KBM-7 (cell line): ENCODE measurements at places on chromosomes 2 and 18.
A peak's percentile ranks its signal among the peaks of the same experiment; 100 is the strongest.

GRCh38 chr2:231111987-231112386, 12.9 kb downstream of the HTR2B start:
- DNase-seq: no peak

- no peak for DNase-seq
Measured at GRCh38 chr18:44123743-44124142, 556.9 kb upstream of the SETBP1 start.

GRCh38 chr18:49015886-49016647, 65.3 kb upstream of the SMAD7 start:
- DNase-seq: peak; percentile 19

GRCh38 chr2:34104601-34105000, 505.5 kb upstream of the FAM98A start:
- DNase-seq: no peak

DNA sequence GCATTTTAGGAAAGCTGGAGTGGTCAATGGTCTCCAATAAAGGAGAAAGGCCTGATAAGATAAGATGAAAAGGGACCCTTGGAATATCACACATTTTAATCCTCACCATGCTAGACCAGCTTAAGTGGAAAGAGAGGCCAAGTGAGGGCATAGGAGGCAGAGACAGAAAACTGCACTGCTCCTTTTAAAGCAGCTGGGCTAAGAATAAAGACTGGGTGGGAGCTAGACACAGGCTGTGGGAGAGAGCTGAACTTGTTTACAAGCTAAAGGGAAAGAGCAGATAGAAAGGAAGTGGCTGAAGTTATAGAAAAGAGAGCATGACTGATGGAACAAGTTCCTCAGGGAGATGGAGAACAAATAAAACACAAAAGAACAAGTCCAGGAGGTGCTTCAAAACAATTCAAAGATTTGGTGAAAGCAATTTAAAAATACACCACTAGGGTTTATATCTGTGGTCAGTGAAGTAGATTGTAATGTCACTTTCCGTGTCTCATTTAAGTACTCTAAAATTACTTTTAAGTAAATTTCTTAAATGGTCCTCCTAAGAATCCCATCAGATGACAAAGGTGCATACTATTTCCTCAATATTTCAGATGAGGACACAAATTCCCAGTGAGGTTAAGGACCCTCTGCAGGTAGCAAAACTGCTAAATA, 7.5 kb downstream of the COL5A2 start:
- DNase-seq: no peak

- no peak for DNase-seq
Measured at GRCh38 chr2:231472816-231473215, 8.5 kb upstream of the NCL start.

DNA sequence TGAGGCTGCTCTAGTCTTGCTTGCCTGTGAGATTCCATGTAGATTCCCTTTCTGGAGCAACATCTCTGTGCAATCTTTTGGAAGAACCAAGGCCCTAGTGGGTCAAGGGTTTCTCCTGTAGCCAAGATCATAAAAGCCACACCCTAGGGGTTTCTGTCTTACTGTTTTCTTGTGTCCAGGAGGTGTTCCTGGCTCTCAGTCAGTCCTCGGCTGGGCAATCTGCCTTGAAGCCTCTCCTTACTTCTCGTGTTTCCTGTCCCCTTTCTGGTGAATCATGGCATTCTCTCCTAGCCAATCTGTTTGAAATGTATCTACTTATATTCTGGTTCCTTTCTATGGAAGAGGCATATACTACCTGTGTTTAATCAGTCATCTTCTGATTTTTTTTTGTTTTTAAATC, 484.8 kb upstream of the UBE2E3 start:
- DNase-seq: no peak

- DNase-seq: no peak
Measured at GRCh38 chr2:63446658-63447057, 141.6 kb downstream of the WDPCP start.

DNA sequence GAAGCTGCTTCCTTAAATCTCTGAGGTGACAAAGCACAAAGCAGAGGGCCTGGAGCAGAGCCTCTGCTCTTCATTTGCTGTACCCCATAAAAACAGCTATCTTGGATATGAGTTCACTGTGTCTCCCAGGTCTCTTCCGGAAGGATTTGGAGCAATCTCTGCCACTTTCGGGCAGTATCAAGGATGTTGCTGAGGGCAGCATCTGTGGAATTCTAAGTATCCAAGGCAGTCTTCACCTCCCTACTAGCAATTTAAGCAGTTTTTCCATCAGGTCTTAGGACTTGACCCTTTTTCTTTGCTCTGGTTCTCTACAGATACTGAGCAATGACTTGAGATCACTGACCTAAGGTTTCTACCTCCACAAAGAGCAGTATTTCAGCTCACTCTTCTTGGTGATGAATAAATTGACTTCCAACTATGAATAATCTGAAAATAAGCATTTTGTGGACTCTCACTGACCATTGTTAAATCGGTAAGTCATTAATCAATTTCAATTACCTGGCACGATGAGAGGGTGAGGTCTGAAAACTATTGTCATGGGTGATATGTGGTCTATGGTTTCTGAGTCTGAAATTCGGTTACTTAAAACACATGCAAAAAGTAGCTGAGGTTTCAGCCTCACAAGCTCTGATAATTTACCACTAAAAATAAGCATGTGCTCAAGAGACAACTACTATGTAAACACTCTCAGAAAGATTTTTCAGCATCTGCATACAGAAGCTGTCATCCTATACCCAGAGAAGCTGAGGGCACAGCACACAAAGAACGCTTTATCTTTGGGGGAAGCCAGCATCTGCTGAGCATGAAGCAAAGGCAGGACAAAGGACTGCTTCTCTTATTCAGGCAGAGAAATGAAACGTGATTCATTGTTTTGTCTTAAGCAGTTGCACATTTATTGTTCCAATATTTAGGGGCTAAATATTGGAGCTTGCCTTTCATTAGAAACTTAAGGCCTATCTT, 32.1 kb upstream of the SPATS2L start:
- DNase-seq: no peak

DNA sequence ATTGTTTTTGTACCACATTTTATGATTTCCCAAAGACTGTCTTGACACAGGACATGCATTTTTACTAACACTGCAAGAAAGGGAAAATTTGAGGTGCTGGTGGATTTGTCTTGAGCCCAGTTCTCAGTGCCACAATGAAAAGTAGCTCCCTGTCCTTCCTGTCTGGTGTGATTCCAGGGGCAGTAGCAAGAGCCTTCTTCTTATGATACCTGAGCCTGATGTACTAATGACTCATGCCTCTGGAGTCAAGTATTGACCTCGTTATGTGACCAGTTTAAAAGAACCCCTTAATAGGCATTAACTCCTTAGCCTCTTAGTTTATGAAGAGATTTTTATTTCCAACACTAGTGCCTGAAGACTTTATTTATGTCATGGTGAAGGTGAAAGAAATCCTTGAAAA, 728.6 kb downstream of the SLC4A3 start:
- DNase-seq: no peak

DNA sequence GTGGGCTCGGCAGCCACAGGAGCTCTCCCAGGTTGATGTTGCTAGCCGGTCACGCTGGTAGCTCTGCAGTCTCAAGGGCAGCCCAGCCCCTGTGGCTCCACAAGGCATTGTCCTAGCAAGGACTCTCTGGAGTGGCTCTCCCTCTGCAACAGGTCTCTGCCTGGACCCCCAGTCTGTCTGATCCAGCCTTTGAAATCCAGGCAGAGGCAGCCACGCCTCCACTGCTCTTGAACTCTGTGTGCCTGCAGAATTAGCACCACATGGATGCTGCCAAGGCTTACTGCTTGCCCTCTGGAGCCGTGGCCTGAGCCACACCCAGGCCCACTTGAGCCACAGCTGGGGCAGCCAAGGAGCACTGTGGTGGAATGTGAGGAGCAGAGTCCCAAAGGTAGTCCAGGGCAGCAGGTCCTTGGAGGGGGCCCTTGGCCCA, 43.0 kb upstream of the FAHD2A start:
- DNase-seq: no peak

- no peak for DNase-seq
Measured at GRCh38 chr2:43329637-43330036, 103.2 kb upstream of the ZFP36L2 start.

- no peak for DNase-seq
Measured at GRCh38 chr18:1039421-1039820, 134.8 kb downstream of the ADCYAP1 start.

DNA sequence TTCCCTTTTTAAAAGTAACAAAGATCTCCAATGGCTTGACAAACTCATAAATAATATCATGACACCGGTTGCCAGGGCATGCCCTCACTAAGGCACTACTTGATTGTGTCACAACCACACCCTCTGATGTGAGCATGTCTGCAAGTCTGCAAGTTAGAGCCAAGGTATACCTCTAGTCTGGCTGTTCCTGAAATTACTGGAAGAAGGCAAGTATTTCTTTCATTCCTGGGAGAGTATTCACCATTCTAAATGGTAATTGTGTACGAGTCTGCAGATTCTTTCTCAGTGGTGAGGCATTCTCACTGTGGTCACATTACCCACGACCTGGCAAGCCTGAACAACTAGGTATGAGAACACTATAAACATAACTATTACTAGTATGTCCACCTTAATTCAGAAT, 25.7 kb upstream of the RNU4ATAC start:
- DNase-seq: no peak

GRCh38 chr2:124121106-124121505, 96.0 kb downstream of the CNTNAP5 start:
- no peak for DNase-seq

DNA sequence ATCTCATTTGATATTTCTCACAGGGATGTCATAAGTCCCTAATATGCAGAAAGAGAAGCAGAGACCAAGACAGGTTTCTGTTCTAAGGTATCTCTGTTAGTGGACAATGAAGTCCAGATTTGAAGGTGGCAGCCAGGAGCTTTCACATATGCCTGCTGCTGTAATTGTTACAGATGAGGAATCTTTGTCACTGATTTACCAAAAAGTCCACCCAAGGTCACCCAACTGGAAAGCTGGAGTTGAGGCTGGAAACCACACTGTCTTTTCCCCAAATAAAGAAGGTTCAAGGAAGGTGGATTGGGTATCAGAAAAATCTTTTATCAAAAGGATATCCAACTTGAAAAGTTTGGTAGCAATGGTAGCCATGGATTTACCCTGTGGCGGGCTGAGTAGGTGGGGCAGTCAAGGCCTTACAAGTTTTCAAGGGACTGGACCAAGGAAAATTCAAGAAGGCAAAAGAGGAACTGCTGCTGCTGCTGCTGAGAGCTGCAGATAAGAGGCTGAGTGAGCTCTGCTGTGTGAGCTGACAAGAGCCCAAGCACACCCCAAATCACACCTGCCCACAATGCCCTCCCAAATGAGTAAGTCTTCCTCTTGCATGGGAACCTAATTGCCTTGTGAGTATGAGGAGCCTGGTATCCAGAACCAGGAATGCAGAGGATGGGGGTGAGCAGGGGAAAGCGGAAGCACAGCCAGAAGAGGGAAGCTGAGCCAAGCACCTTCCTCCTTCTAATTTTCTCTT, 241.2 kb downstream of the ANAPC1 start:
- peak; percentile 89 for DNase-seq

DNA sequence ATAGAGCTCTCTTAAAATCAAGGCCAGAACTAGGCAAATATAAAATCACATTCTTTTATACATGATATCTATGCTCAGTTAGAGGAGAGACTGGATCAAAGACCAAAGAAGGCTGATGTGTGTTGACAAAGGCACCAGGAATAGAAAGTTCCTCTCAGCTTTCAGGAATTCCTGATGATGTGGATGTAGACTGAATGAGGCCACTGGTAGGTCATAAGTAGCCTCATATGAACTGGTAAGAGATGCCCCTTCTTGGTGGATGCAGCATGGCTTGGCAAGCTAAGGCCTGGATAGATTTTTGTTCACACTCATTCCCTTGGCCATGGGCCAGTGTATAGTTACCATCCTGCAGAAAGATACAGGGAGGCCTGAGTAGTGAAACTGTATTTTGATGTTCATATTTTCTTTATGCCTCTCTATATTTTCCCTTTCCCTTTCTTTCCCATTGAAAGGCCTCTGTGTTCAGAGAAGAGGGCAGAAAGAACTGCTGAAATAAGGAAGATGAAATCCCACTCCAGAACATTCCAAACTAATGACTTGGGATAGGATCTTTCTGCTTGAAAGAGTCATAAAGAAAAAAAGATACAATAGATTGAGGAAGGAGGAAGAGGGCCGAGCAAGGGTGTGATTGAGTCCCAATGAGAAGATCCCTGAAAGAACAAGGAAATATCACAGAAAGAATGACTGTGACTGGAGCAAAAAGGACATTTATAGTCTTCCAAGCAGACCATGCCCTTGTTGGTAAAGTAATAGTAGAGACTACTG, 2182.7 kb upstream of the PIK3C3 start:
- DNase-seq: no peak

- DNase-seq: no peak
Measured at GRCh38 chr18:55497825-55498403, 90.1 kb downstream of the TCF4 start.

- DNase-seq: no peak
Measured at GRCh38 chr2:182625814-182626213, 90.2 kb upstream of the DNAJC10 start.

DNA sequence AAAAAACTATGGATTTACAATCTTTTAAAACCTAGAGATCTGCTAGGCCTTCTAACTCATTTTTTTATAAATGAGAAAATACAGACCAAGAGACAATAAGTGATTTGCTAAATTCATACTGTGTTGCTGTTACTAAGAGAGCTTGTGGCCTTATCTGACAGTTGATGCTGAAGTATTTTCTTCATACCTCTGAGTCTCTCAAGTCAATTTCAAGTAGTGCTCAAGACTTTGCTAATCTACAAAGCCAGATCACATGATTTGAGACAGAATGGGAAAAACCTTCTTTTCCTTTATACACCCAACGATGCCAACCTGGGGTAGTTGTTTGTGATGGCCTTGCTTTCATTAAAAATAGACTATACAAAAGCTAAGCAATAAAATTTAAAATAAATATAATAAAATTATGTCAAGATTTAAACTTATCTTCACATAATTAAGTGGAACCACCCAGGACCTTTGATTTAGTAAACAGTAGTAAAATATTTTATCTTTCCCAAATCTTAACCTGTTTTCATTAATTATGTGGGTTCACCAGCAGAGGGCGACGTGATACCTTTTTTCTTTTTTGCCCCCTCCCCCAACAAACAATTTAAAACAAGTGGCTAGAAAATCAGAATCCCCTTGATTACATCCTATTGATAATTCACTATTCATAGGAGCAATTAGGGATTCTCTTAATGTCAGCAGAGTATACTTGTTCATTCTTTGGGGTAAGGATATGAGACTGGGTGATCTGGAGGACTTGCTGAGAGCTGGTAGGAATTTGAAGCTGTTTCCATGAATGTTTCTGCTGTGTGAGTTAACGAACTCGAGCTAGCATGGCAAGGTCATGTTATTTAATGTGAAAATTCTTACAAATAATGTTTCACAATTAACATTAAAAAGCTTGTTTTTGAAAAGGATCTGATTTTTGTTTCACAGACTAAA, 49.6 kb upstream of the SLC5A7 start:
- peak; percentile 24 for DNase-seq
